ENCODE measurements at places on chromosomes 3 and 15.

DNA sequence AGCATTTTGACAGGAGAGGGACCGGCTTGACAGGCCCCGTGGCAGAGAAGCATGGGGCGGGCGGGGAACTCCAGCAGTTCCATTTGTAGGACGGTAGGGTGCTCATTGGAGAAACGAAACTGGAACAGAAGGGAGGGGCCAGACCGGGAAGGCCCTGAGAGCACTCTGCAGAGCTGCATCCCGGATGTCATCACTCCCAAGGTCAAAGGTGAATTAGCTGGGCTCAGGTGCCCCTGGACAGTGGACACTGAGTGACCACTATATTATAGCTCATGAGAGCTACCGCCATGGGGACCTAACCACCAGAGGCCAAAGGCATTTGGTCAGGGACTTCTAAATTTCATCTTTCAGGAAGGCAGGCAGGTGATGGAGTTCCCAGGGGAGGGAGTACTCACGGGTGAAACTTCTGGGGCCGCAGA, 7.3 kb downstream of the CSRNP1 start:
- no peak for DNase-seq

- DNase-seq: no peak
Observed at GRCh38 chr15:39488961-39489360, 91.9 kb upstream of the THBS1 start.

GRCh38 chr3:139312959-139313358, 30.9 kb upstream of the MRPS22 start:
- no peak for DNase-seq

- DNase-seq: no peak
Observed at GRCh38 chr3:173893066-173893465, 495.5 kb downstream of the NLGN1 start.

DNA sequence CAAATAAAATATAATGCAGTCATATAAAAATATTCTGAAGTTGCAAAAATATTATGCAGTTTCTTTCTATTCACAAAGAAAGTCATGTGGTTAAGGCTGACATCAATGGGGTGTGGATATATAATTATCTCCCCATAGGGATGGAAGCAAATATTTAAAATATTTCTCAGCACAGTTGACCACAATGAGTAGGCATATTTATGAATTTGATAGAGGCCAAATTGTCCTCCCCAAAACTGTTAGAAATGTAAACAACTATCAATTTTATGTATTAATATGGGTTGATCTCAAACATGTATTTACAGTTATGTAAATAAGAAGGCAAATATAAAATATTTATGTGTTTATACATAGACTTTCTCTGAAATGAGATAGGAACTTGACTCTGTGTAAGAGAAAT, 246.0 kb upstream of the CBLB start:
- DNase-seq: no peak

DNA sequence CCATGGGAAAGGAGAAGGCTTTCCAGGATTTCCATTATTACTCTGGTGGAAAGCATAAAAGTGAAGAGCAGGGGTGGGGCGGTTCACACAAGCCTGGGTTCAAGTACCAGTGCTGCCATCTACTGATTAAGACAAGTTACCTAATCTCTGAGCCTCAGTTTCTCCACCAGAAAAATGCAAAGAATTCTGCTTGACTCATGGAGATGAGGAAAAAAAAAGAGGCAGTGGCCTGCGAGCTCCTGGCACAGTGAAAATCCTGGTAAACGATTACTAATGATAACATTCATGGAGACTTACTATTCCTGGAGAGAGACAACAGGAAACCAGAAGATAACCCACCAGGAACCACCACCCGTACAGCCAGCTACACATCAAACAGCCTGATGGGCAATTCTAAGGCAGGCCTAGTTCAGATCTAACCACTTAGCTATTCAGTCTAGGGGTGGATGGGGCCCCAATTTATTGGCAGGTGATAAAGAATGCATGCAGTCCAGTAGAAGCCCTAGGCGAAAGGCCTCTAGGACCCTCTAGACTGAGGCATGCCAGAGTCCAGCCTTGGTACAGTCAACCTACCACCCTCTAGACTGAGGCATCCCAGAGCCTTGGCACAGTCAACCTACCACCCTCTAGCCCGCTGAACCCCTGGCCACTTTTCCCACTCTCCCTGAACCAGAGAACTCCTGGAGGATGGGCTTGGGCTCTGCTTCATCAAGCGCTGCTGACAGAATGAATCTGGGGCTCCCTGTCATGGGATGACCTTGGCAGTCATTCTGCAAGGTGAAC, 2.5 kb downstream of the AMOTL2 start:
- no peak for DNase-seq
